ENCODE measurements at places on chromosomes 5 and 9.

DNA sequence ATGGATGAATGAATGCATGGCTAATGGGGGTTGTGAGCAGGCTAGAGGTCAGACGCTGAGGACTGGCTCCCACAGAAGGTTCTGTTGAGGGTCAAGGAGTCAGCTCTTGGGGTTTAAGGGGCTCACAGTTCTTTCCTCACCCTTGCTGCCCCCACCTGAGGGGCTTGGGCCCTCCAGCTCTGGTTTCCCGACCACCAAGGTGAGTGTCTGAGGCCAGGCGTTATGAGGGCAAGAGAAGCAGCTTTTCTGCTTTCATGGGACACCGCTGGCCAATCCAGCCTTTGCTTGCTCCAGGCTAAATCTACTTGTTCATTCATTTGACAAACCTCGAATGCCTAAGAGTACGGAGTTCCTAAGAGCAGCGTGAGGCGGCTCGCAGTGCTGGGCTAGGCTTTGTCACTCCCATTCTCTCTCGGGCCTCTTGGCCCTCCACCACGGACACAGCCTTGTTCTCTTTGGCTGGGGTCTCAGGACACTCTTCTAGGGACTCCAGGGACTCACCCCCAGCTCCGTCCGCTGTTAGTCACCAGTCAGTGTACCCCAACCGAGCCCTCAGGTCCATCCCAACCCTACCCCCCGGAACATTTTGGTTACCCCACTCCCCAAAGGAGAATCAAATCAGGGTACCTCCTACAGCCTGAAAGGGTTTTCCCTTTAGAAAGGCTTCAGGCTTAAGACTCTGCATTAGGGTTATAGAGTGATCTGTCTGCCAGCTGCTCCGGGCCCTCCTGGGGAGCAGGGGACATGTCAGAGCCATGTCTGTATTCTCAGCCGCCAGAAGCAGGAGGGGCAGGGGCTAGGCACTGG is 210.1 kb upstream of the MVB12B start:
- DNase-seq = no peak

DNA sequence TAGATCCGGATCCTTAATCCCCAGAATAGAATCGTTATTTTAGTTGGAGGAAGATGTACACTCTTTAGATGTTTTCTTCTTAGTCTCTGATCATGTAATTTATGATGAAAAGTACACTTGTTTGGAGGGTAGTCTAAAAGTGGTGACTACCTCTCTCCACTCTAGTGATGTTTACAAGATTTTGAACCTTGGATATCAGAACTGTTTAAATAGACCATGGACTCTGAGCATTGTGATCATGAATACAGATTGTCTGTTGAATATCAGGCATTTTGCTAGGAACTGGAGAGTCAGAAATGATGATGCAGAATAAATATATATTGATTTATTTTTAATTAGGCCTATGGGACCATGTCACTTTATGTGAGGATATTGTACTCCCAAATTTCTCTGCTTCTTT is 706.3 kb upstream of the WWC1 start:
- no peak for DNase-seq

- no peak for DNase-seq
Measured at GRCh38 chr5:23318960-23319359, 188.4 kb upstream of the PRDM9 start.

DNA sequence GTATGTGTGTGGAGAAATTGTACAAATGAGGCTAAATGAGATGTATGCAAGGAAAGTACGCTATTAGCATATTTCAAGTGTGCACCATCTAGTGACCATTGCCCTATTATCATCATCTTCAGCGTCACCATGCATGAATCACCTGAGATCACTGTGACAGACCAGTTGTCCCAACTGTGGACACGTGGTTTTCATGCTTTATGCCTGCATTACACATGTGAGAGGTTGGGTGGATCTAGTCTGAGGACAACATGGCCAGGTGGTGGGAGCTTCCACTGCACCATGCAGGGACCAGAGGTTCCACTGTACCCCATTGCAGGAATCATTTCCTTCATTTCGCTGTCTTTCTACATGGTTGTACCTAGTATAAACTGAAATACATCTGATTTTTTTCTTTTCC is 329.8 kb downstream of the SLIT3 start:
- no peak for DNase-seq

DNA sequence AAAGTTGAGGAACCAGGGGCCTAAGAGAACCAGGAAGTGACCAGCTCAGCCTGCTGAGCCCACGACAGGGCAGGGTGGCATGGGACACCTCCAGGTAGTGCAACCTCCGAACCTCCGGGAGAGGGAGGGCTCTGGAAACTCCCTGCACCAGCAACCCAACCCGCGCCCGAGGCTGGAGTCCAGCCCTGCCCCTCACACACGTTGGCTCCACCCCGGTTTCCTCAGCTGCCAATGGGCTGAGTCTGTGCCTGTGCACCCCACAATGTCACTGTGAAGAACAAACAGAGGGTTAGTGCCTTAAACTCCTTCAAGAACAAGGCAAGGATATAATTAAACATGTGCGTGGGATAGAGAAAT is 17.0 kb upstream of the UNC5A start:
- DNase-seq = no peak

GRCh38 chr5:54518818-54519508 is 1.4 kb downstream of the SNX18 start:
- DNase-seq = no peak

DNA sequence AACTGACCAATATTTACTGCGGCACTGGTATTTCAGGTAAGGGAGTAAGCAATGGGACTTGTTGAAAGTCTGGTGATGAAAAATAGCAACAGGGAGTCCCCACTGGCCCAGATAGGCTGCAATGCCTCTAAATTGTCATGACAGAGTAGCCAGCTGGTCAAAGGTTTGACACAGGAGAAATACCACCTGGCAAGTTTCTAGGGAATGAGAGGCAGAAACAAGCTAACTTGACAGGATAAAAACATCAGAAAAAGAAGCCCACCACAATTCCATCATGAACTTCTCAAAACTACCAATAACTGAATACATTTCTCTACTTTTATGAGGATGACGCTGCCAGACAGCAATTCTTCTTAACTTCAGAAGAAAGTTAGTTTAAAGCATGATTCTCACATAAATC is 99.8 kb downstream of the STRBP start:
- no peak for DNase-seq

DNA sequence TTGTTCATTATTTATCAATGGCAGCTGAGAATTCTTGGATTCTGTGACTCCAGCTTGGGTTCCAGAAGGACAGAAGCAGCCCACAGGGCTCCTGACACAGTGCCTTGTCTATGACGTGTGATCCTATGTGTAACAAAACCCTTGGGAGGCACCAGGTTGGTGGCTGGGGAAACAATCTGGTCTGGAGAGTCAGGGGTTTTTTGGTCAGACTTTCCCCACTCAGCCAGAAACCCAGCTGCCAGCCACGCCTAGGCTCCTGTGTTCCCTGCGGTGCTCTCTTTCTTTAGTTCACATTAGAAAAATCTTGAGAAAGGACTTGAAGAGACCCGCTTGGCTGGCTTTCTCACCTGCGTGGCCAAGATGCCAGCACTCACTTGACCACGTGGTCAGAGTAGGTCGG is 15.5 kb upstream of the ZBED3 start:
- DNase-seq = no peak

- DNase-seq = no peak
Measured at GRCh38 chr5:2482778-2483177, 268.7 kb downstream of the IRX2 start.

- DNase-seq = no peak
Measured at GRCh38 chr9:124149992-124150391, 107.8 kb upstream of the NEK6 start.

DNA sequence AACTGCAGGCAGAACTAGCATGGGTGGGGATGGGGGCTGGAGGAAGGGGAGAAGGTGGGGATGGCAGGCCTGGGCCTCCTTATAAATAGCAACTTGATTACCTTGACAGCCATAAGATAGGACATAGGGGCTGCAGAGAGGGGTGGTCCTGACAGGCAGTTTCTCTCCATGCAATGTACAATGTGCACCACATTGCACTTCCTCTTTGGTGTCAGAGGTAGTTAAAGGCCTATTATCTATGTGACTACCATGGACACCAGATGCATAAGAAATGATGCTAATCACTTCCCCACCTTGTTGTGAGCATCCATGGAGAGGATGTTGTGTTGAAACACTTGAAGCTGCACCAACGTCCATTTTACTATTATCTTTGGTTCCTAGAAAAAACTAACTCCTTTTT is 20.2 kb upstream of the SUB1 start:
- DNase-seq = no peak

GRCh38 chr9:126819482-126819881 is 14.6 kb downstream of the ZBTB43 start:
- no peak for DNase-seq
